Choroid plexus epithelial cell (primary cell): ENCODE measurements at places on chromosomes 3 and 15.

GRCh38 chr3:131701153-131701770, 198.5 kb upstream of the MRPL3 start:
- DNase-seq: peak; percentile 2

DNA sequence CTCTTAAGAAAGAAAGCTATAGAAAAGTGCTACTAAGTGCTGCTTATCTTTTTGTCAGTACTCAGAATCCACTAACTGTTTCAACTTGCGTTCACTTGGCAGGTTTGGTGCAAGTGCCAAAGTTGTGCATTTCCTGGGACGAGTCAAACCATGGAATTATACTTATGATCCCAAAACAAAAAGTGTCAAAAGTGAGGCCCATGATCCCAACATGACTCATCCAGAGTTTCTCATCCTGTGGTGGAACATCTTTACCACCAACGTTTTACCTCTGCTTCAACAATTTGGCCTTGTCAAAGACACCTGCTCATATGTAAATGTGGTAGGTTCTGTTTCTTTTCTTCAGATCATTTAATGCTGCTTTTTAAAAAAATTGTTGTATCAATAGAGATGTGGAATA, 32.6 kb downstream of the GYG1 start:
- no peak for DNase-seq

DNA sequence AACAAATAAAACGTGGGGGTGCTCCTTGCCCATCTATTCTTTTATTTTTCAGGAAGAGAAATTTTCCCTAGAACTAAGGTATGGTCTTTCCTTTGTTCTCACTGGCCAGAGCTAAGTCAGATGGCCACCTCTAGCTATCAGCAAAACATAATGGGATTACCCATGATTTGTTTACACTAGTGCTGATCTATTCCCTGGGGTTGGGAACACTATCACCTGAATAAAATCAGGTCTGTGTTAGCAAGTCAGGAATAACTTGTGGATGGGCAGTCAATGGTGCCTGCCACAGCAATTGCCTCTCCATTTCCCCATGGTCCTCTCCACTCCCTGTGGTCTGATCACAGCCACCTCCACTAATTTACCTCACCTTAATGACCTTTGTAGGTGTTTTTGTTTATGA, 181.7 kb upstream of the CADPS start:
- no peak for DNase-seq

- DNase-seq: no peak
These were observed 10.0 kb downstream of the TIMMDC1 start for GRCh38 chr3:119508172-119508845.

DNA sequence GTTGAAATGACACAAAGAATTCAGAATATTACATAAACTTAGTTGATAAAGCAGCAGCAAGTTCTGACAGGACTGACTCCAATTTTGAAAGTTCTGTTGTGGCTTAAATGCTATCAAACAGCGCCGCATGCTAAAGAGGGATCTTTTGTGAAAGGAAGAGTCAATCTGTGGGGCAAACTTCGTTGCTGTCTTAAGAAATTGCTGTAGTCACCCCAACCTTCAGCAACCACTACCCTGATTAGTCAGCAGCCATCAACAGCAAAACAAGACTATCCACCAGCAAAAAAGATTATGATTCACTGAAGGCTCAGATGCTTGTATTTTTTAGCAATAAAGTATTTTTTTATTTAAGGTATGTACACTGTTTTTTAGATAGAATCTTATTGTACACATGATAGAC, 14.2 kb downstream of the CRBN start:
- no peak for DNase-seq

DNA sequence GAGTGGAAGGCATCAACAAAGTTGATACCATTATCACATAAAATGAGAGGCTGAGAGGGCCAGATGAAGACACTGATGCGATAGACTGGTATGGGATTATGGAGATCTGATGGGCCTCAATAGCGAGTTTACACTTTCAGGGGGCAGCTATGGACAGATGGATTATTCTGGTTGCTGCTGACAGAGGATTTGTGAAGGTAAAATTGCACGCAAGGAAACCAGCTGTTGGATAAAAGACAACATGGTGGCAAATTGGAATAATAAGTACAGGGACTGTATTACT, 203.9 kb downstream of the MBNL1 start:
- DNase-seq: no peak

DNA sequence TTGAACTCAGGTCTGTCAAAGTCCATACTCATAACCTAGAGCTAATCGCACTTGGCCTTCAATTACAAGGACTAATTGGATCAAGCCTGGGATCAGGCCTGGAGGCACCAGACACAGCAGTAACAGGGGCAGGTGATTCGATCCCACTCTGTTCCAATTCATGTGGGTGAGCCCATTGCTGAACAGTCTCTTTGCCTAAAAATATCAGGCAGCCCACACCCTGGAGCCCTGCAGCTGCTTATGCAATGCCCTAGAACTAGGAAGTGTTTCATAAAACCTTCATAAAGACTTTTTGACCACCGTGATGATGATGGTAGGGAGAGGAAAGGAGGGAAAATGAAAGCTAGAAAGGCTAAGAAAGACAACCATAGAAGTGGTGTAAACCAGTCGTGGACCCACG, 47.8 kb upstream of the NEO1 start:
- no peak for DNase-seq

DNA sequence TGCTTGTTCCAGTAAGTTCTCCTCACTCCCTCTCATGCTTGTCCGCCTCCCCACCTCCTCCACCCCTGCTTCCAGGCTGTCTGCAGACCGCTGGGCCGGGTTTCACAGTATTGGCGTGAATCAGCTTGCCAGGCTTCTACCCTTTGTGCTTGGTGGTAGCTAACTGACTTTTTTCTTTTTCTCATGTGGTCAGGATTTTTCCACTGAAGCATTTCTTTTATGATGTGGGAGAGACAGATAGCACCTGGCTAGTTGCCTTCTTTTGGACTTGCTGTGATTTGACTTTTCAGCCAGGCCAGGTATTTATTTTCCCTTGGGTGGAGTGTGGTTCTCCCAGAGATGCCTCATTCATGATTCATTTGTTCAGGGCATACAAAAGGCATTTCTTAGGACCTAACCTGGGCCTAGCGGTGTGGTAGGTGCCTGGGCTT, 60.6 kb downstream of the ST6GAL1 start:
- peak; percentile 66 for DNase-seq

DNA sequence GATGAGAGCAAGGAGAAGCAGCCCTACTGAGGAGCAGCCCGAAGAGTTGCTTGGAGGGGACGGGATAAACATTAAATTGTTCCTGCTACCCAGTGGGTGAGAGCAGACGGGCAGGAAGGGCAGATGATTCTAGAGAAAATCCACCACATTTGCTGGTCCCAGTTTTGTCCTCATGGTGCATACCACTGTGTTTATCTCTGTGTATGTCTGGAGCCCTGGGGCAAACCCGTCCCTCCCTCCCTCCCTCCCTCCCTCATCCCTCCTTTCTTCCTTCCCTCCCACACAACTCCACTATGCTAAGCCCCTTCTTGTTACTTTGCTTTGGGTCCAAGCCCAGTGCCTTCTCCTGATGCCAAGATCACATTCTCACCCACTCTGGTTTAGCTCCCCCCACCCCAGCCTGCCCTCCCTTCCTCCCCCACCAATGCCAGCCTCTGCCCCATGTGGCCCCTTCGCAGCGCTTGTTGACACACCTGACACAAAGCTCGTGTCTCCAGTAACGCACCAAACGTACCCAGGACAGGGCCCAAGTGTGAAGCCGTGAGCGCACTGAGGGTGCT, 194.8 kb downstream of the ATP10A start:
- DNase-seq: no peak

DNA sequence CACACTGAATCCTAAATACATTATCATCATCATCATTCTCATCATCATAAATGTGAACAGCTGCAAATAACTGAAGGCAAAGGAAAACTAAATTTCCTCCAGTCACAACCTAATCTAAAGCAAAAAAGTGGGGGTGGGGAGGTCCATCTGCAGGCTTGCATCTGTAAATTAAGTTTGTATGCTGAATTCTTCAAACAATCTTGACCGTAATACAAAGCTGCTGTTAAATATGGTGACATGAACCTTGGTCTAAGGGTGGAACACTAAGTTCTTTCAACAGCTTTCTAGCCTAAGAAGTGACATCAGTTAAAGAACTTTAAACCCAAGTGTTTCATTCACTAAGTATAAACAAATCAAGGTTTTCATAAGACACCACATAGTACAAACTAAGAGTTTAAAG, 4.3 kb downstream of the LRRFIP2 start:
- peak; percentile 43 for DNase-seq

GRCh38 chr3:197362081-197362480, 63.7 kb upstream of the DLG1 start:
- peak; percentile 34 for DNase-seq

- DNase-seq: peak; percentile 47
These were observed 841 bp downstream of the EIF3J start for GRCh38 chr15:44537735-44538240.

DNA sequence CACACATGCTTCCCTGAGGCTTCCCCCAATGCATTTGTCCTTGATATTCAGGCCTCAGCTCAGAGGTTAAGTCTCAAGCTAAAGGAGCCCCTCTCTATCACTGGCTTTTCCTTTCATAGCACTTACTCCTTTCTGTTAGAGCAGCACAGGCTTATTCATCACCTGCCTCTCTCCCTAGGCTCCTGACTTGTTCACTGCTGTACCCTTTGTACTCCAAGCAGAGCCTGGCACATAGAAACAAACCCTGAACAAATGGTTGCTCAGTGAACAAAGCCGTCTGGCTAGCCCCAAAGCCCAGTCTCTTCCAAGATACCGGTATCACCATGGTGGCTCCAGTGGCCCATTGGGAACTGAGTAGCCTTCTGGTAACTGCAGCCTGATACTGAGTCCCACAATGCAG, 231.1 kb upstream of the TRIM42 start:
- no peak for DNase-seq

- no peak for DNase-seq
These were observed 66.9 kb downstream of the NMNAT3 start for GRCh38 chr3:139610886-139611285.

GRCh38 chr3:44454258-44454657, 23.2 kb downstream of the ZNF445 start:
- no peak for DNase-seq

DNA sequence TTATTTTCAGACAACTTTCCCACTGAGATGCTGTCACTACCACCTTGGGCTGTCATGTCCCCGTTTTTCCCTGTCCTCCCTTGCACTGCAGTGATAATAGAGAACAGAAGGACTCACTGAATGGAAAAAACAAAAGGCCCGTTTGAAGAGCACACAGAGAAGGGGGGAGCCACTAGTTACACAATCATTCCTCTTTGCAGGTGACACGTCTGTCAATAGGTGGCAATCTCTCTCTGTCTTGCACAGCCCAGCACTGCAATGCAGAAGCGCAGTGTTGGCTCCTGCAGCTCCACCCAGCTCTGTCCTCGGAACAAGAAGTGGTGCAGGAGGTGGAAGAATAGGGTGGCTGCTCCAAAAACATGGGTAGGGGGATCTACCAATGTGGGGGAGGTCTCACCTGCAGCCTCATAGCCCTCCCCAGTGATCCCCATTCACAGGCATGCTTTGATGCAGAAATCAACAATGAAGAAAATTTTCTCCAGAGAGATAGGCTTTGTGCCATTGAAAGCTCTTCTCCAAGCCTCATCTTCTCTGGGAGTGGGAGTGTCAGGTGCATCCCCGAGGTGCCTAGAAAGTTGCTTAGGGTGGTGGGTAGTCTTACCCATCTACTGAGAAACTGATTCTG, 31.8 kb downstream of the FSTL1 start:
- peak; percentile 63 for DNase-seq

- no peak for DNase-seq
These were observed 51.3 kb upstream of the MTMR10 start for GRCh38 chr15:31042751-31043150.

DNA sequence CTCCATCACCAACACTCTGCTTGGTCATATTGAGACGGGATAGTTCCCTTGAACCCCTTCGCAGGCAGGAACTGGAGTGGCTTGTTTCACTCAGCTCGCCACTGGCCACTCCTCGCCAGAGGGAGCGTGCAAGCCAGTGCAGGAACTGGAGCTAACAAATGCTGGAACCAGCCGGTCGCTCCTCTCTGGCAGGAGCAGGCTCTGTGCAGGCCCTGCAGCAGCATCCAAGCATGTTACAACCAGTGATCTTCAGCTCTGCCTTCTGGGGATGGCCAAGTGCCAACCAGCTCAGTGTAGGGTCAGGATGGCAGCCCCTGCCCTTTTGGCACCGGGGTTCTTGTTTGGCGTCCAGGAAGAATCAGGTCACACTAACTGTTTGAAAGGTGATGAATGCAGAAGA, 329.0 kb upstream of the AZI2 start:
- no peak for DNase-seq

- no peak for DNase-seq
These were observed 102.8 kb downstream of the ARRDC4 start for GRCh38 chr15:98063315-98063714.

DNA sequence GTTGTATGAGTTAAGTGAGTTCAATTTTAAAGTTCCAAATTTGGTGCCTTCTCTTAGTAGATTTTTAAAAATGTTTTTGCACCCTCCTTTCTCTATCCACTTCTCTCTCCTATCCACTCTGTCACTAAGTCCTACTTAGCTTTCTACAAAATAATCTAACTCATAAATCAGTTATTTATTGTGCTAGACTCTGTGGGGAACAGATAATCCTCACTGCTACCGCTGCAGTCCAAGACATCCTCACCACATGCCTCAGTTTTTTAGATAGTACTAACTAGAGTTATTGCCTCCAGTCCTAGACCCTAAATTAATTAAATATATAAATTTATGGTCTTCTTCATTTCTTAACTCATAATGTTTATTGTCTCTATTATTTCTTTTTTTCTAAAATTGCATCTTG, 576.3 kb downstream of the GRM7 start:
- DNase-seq: no peak

- DNase-seq: no peak
These were observed 231.2 kb downstream of the CACNA2D3 start for GRCh38 chr3:54353546-54353945.

DNA sequence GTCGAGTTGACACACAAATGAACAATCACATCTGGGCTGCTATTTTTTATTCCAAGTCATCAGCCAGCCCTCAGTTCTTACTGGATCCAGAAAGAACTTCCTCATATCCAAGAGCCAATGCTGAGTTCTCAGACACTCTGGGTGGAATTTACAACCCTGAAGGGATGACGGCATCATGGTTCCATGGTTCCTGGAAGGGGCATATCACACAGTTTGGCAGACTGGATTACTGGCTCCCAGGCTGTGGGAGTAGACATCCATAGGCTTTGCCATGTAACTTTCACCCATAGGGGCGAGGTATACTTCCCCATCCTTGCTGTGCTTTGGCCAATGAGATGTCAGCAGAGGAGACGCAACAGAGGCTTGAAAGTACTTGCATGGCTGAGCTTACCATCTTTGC, 26.9 kb upstream of the KBTBD12 start:
- DNase-seq: no peak

DNA sequence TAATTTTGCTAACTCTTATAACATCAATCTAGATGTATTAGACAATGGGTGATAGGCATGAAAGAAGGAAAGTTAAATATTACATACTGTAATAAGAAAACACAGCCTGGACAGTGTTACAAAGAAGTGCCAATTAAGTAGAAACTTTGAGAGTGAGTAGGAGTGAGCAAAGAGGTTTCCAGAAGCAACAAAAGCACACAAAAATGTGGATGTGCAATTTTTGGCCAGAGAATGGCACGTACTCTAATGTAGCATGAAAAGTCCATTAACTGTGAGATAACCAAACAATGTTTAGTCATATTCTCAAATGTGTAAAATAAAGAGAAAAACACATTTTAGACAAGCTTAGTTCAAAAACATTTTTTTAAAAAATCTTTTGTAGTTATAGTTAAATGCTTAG, 567.3 kb downstream of the ROBO1 start:
- peak; percentile 18 for DNase-seq

- peak; percentile 94 for DNase-seq
These were observed 6.6 kb upstream of the KBTBD8 start for GRCh38 chr3:66991459-66991858.
